ENCODE measurements at places on chromosomes 1 and 21.
A peak's percentile ranks its signal among the peaks of the same experiment; 100 is the strongest.

DNA sequence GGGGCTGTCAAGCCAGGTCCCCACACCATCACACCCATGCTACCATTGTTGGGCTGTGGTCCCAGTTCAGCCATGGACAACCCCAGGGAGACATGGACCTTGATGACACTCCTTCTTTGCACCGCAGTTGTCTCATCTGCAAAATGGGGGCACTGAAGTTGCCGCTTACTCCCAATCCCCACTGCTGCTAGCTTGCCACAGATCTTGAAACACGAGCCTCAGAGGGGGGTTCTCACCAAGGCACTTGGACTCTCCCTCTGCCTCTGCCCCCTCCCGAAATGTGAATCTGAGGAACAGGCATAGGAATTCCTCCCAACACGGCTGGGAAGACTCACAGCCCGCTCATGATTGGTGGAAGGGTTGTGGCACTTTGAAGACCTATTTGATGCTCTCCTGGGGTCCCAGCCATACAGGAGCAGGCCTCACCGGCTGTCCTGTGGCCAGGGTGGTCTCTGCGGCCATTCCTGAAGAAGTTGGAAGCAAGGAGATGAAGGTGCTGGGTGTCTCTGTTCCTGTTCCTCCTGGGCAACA is 31.1 kb downstream of the RUNX3 start:
- no peak for DNase-seq

DNA sequence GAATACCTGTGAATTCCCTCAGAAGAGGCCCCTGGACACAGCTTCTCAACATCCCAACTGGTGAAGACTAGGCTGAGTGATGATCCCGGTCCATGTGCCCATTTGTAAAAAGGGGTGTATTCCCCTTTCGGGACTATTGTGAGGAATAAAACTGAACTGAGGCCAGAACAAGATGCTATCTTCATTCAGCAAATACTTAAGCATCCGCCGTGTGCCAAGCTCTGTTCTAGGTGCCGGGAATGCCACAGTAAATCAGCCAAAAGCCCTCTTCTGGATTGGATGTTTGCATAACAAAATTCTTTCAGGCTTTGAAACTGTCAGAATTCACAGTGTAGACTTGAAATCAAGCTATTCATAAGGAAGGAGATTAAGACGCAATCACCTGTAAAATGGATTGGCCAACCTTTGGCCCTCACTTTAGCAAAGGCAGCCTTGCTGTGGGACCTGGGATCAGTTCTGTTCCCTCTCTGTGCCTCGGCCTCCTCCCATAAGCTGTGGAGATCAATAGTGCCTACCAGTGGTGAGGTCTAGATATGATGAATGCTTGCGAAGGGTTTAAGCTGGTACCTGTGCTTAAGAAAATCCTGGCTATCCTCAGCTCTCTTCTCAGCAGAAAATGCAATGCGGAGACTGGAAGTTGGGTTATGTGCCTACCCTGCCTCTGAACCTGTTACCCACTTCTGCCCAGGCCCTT is 1.8 kb downstream of the ALPL start:
- no peak for DNase-seq

DNA sequence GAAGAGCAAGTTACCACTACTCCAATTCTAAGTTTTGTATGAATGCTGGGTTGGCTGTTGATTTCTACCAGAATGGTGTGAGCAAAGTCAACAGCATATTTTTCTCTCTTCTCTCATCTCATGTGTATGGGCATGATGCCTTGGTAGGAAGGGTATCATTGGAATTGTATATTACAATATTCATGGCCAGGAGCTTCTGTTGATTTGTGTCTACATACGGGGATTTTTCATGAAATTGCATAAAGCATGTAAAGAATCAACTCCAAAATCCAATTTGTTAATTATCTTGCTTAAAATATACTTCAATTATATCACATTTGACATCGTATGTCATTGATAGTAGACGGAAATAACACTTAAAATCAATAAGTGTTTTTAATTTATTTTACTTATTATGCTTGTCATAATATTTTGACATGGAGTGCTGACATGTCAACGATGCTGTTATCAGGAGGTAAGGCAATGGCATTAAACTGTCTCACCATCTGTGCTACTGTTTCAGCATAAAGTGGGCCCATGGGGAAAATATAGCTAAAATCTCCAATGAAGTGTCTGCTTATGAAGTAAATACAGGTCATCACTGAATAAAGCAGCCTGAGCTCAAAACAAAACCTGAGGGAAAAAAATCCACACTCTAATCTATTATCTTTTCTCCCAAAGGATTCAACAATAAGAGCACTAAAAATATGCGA is 142.2 kb upstream of the NBPF11 start:
- no peak for DNase-seq

- no peak for DNase-seq
Observed at GRCh38 chr1:202047977-202048376, 37.6 kb downstream of the ELF3 start.

DNA sequence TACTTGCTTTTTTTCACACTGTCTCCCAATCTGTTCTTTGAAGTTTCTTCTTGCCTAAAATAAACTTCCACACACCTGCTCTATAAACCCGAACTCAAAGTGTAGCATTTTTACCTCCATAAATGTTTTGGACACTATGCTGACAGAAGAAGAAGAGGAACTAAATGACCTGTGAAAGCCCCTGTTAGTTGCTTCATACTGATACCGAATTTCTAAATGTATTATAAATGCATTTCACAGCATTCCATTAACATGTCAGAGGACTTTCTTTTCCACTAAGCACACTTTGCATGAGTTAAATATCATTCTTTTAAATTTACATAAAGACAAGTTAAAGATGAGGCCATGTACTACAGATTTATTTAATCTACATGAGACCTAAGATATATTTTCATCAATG is 281.0 kb downstream of the SMYD3 start:
- DNase-seq: no peak

- DNase-seq: no peak
Observed at GRCh38 chr1:40703316-40703715, 11.8 kb downstream of the NFYC start.

GRCh38 chr1:84972377-84972987 is 24.4 kb downstream of the MCOLN2 start:
- no peak for DNase-seq

GRCh38 chr1:5551274-5551975 is 440.8 kb downstream of the NPHP4 start:
- DNase-seq: no peak

GRCh38 chr21:31570824-31571566 is 88.5 kb upstream of the SOD1 start:
- DNase-seq: no peak

DNA sequence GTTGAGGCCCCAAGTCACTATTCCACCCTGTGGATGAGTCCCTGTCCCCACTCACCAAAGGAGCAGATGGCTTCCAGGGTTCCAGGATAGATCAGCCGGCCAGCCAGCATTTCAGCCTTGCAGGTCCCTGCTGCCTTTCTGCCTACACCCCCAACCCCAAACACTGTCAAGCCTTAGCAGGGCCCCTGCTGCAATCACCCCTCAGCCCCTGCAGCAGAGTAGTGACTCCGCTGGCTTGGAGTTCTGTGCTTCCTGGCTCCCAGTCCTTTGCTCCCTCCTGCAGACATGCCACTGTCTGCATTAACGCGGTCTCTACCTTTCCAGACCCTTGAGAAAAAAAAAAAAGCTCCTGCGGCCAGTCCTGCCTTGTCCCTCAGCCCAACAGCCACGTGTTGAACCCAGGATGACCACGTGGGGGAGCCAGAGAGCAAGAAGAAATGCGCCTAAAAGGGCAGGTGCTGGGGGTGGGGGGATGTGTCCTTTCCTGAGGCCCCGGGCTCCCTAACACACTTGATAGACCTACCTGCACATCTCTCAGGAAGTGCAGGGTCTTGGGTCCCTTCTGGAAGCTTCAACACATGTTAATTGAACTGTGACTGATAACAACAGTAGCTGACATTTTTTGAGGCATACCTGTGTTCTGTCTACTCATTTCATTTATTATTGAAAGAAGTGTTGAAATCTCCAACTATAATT is 37.4 kb downstream of the RASSF5 start:
- DNase-seq: peak; percentile 84

GRCh38 chr21:33380483-33380998 is 22.7 kb upstream of the IFNGR2 start:
- DNase-seq: peak; percentile 89

GRCh38 chr1:54277451-54278341 is 77.7 kb downstream of the MRPL37 start:
- no peak for DNase-seq

DNA sequence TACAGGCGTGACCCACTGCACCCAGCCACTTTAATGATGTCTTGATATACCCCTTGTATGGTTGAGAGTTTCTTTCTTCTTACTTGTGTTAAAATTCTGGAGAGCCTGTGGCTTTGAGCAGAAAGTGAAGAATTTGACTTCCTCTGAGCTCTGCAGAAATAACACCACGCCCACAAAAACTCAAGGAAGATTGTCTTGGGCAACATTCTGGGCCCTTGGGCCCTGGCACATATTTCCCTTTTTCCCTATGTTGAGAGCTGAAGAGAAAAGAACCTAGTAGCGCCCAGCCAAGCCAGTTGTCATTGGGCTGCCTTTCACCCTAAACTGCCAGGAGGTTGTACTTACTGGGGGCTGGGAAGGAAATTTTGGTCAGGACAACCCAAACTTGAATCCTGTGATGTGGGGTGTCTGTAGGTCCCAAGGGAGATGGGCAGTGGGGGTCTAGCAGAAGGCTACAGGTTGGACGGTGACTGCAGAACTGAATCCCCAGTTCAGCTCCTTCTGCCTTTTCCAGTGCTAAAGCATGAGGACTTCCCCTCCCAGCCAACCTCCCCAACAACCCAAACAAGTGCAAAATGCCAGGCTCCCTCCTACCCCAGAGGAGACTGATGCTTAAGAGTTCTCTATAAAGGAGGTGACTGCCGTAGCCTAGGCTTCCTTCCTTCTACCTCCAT is 11.7 kb upstream of the SNAPIN start:
- no peak for DNase-seq

- DNase-seq: no peak
Observed at GRCh38 chr1:162389021-162389818, 7.7 kb downstream of the C1orf226 start.

DNA sequence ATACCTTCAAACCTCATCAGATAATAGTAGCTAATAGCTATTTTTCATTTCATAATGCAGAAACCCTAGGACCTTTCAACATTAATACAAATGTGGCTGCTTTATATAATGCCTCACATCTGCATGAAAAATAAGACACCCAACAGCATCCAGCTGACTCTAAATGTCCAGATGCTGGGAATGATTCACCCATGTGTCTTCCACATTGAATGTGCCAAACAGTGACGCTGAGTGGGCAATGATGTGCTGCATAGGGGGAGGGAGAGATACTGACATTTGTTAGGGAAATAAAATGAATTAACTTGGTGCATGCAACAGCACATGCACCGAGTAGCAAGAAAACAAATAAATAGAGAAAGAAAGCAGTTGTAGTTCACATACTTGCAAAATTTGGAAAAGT is 199.3 kb downstream of the DSCAM start:
- DNase-seq: no peak

GRCh38 chr1:244096691-244097090 is 45.6 kb downstream of the ZBTB18 start:
- no peak for DNase-seq

DNA sequence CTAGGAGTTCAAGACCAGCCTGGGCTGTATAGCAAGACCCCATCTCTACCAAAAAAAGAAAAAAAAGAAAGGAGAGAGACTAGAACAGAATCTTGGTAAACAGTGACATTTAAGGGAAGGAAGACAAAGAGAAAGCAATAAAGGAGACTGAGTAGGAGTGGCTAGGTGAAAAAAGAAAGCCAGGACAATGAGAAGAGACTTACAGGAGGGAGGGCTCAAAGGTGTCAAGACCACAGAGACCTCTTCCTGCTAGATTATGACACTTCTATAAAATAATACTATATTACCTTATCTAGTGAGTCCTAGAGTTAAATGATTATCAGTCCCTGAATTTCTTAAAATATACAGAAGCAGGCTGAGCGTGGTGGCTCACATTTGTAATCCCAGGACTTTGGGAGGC is 10.1 kb upstream of the EPRS1 start:
- peak; percentile 42 for DNase-seq

GRCh38 chr21:44987886-44988606 is 48.2 kb downstream of the SLX9 start:
- DNase-seq: no peak

DNA sequence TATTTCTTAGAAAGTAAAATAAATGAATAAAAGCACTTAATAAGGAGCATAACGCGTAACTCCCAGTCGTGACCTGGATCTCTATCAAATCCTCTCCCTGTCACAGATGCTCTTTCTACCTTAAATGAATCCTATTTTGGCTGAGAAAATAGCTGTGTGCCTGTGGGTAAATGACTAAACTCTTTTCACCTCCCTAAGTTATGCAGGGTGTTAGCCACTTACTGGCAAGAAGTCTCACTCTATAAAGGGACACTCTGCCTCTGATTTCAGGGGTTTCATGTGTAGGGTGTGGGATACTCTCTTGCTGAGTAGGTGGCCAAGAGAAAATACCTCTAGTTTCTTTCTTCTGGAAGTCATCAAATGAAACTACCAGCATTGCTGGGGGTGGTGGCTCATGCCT is 24.3 kb upstream of the PPP1R15B start:
- DNase-seq: no peak

- no peak for DNase-seq
Observed at GRCh38 chr1:28642056-28642846, 616 bp downstream of the TAF12 start.

- no peak for DNase-seq
Observed at GRCh38 chr1:15948595-15949452, 27.1 kb downstream of the ZBTB17 start.

- no peak for DNase-seq
Observed at GRCh38 chr1:242237051-242237450, 238.2 kb upstream of the MAP1LC3C start.

GRCh38 chr1:86875722-86876121 is 38.2 kb downstream of the SELENOF start:
- DNase-seq: no peak

DNA sequence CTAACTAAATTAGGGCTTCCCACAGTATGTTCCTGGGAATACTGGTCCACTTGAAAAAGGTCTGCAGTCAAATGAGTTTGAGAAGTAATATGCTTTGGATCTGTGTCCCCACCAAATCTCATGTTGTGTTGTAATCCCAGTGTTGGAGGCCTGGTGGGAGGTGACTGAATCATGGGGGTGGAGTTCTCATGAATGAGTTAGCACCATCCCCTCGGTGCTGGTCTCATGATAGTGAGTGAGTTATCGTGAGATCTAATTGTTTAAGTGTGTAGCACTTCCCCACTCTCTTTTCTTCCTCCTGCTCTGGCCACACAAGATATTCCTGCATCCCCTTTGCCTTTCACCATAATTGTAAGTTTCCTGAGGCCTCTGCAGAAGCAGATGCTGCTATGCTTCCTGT is 16.9 kb upstream of the DMRTB1 start:
- DNase-seq: no peak

GRCh38 chr1:94886361-94886760 is 40.5 kb downstream of the CNN3 start:
- no peak for DNase-seq

All from CD4-positive, alpha-beta T cell treated with Interleukin-21 for 1 hour (primary cell).